ENCODE measurements at places on chromosomes 6 and 20.

GRCh38 chr20:50498071-50498776, 12.0 kb upstream of the PTPN1 start:
- peak; percentile 83 for DNase-seq

DNA sequence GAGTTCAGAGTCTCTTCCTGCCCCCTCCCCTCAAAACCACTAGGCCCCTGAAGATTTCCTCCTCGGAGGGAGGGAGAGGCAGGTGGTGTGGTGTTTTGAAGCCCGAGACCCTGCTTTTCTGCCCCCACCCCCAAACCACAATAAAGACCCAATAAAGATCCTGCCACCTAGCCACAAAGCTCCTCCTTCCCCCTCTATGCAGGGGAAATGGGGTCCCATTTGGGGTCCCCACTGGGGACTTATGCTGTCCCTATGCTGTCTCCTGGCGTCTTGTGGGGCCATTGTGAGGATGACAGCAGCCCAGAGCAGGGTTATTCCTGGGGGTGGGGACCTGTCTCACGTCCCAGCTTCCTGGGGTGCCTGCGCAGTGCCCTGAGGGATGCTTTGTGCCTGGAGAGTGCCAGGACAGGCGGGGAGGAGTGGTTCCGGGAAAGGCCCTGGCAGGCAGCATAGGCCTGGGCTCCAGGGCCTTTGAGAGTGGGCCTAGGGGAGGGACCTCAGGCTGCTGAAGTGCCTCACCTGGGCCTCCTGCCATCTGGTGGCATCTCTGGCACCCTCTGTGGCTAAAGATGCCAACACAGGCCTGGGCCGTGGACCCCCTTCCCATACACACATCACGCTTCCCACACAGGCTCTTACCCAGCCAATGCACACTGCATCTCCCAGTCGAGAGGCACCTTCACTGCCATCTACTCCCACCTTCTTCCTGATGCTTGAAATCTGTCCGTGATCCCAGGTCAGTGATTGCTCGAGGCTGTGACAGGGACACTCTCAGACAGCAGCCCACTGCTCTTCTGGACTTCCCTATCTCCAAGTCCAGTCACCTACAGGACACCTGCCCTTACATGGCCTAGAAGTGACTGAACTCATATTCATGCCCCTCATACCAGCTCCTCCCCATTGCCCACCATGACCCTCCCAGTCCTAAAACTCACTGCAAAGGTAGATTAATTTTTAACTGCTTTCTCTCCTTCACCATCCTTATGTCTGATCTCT, 7.9 kb upstream of the ARMC12 start:
- no peak for DNase-seq

GRCh38 chr20:58362970-58363369, 26.1 kb upstream of the VAPB start:
- no peak for DNase-seq

DNA sequence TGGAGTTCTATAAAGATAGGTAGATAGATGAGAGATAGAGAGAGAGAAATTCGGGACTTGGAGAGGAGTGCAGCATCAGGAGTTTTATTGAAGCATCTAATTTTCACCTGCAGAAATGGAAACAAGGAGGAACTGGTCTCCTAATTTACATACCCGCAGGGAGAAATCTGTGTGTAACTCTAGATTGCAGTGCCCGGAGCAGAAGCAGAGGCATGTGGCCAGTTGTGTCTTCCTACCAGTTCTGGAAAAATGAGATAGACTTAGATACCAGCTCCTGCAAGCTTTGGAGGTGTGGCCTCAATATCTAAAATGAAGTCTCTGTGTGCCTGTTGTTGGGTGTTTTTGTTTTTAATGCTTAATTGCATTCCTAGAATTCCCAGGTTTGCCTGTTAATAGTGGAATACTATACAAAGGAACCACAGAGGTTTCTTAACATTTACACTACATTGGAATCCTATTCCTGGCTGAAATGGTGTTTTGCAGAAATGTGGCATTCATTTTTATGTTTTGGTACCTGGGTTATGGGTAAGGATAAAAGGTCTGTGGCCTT, 57.4 kb downstream of the DTD1 start:
- DNase-seq = no peak

- DNase-seq = no peak
Measured at GRCh38 chr6:155623450-155624178, 168.0 kb upstream of the NOX3 start.

DNA sequence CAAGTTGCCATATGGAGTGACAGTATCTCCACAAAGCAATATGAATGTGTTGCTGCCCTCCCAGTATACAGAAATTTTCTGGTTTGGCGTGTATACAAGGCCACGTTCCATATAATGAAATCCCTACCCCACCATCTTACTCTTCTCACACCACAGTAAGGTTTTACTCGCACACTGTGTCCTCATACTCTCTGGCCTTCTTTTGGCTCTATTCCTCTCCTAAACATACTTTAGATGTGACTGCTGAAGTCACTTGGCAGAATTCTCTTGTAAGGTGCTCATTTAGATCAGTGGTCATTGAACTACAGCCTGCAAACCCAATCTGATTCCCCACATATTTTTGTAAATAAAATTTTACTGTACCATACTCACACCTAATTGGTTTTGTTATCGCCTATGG, 123.2 kb downstream of the RFPL4B start:
- DNase-seq = no peak

GRCh38 chr20:32536851-32537656, 48.1 kb downstream of the NOL4L start:
- peak; percentile 35 for DNase-seq

DNA sequence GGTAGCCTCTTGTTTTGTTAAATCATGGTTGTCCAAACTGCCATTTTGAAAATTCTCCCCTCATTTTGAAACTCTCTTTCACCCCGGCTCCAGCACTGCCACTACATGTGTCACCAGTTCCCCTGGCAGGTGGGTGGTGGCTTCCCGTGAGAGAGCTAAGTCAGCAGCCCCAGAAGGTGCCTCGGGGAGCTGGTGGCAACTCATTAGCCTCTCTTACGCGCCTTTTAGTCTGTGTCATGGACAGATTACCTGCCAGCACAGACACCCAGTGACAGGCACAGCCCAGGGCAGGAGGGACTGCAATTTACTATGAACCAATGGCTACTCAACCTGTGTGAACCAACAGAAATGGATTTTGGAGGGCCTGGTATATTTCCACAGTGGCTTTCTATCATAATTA, 147.1 kb upstream of the SASH1 start:
- no peak for DNase-seq

GRCh38 chr6:164359036-164359435, 944.5 kb downstream of the QKI start:
- DNase-seq = no peak

DNA sequence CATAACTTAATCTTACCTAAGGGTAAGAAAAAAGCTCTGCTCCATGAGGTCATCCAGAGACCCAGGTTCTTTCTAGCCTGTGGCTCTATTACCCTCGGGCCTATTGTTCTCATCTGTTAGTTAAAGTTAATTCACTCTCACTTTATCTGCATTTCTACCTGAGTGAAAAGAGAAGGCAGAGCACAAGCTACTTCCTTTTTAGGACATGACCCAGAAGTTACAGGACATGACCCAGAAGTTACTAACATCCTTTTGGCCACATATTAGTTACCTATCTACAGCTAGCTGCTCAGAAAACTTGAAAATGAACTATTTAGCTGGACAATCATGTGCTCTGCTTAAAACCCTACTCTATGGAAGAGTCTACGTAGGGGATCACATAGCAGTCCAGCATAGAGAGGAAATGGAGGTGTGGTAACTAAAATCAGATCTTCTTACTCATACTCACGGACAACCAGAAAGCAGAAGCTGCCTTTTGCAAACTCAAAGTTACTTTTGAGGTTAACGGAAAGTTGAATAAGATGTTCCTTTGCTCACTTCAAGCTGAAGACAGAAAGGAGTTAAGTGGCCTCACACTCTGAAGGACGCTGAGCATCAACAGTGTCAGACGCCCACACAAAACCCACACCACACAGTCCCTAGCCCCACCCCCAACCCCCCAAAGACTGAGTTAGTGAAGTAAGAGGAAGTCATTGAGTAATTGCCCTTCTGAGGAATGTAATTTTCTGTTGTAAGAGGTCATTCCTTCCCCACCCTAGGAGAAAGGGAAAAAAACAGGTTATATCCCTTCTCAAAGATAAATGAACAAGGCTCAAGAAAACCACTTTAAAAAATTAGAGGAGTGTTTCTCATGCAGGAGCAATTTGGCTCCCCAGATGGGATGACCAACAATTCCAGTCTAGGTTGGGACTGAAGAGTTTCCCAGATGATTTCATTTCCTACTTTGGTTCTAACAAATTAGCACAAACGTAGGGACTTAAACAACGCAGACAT, 45.9 kb upstream of the TAB2 start:
- peak; percentile 87 for DNase-seq

DNA sequence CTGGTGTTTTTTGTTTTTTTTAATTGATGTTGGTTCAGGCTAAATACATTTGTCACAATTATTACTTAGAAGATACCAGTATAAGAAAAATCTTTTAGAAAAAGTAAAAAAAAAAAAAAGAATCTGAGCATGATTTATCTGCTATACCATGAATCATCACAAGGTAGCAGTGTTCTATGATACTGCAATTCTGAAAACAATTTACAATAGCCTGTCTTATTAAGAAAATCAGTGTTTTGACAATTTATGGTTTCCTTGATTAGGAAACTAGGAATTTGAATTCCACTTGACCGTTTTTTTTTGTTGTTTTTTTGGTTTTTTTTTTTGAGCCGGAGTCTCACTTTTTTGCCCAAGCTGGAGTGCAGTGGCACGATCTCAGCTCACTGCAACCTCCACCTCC, 9.3 kb upstream of the MAK start:
- peak; percentile 41 for DNase-seq

GRCh38 chr20:61331543-61331942, 79.5 kb downstream of the CDH4 start:
- no peak for DNase-seq

- no peak for DNase-seq
Measured at GRCh38 chr20:8646033-8646441, 422.9 kb upstream of the PLCB4 start.

GRCh38 chr6:159463119-159463829, 229.8 kb downstream of the SOD2 start:
- peak; percentile 6 for DNase-seq

GRCh38 chr20:12166053-12166717, 248.5 kb downstream of the BTBD3 start:
- DNase-seq = peak; percentile 80

DNA sequence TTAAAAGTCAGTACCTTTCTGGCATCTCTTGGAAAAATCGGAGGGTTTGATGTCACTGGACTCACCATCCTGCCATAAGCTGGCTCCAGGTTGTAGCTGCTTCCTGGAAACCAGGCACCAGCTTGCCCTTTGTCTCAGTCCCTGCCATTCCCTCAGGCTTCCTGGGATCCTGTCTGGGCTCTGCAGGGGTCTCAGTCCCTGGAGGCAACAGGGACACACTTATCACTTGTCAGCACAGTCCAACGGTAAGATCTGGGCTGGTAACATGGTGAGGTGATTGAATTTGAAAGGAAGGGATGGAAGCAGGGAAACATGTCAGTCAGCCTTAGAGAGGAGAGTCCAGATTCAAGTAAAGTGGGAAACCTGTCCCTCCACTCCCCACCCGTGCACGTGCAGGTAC, 147.6 kb upstream of the ECI2 start:
- DNase-seq = no peak

- DNase-seq = no peak
Measured at GRCh38 chr6:132052096-132052495, 100.9 kb upstream of the CCN2 start.

GRCh38 chr20:50859161-50859560, 64.3 kb downstream of the BCAS4 start:
- DNase-seq = no peak

DNA sequence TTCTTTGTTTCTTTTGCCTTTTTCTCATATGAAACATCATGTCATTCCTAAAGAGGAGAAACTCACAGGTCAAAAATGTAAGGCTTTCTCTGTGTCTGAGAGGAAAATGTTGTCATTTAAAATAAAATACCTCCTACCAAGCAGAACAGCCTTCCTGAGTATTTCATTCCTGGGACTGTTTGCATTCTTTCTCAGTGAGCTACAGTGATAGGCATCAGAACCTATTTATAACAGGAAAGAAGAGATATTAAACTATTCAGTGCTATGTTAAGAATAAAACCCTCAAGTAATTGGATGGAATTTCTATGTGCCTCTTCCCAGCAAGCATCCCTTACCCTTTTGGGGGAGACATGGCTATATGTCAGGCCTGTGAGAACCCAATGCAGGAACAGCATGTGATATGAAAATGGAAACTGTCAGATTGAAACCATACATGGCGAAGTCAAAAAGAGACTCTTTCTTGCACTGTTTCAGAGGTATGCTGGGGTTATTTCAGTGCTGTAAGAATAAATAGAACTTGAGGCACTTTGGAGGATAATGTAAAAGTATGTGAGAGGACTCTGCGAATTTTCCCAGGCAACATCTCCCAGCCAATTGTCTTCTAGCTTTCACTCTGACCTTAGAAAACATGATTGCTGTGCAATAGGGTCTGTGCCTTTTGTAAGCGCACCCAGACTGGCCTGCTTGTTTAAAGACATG, 133.8 kb upstream of the CCN2 start:
- DNase-seq = no peak

- DNase-seq = peak; percentile 7
Measured at GRCh38 chr6:19988555-19988954, 151.4 kb downstream of the ID4 start.

DNA sequence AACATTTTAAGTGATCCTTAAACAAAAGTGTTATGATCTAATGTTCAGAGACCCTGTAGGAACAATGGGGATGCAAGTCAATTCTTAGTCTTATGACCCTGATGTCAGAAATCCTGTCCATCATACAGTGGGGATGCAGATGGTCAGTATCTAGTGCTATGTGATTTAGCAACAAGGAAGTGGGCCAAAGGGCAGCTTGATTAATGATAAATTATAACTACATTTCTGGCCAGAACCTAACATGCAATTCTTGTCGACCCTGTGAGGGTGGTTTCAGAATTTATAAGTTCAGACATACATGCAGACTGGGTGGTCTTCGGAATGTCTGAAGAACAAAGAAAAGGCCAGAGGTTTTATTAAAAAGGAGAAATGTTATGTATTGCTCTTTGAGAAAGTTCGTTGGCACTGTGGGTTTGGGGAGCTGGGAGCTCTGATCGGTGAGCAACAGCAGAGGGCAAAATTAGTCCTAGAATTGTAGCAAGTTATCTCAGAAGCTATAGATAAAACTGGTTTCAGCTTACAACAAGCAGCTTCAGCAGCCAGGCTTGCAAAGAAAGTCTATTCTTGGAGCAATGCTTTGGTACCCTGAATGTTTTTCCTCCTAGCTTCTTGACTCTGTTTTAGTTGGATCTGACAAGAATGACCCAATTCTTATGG, 50.8 kb downstream of the RPF2 start:
- DNase-seq = no peak

DNA sequence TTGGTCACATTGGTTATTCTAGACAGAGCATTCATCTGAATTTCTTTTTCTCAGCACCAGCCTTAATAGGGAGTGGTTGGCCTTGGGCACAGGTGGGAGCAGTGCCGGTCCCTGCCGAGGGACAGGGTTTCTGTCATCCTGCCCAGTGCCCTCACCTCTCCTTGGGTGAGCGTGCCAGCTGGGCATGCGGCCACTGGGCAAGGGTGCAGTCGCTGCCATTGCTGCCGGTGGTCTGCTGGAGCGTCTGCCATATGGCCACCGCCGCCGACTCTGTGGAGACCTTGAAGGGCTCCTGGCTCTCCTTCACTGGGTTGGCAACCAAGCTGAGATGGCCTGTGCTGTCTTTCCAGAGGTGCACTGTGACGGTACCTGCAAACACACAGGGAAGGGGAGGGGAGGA, 16.4 kb upstream of the UQCC2 start:
- DNase-seq = no peak

Data from suppressor macrophage (primary cell).